ENCODE measurements at places on chromosomes 6 and 20. TPM values are rescaled to one million over a fixed set of nuclear protein-coding genes. Genes with fewer than 3 reads are reported as not detected.

Gene MDFI
- 45.8 TPM for total RNA-seq

- no peak for DNase-seq
Measured at GRCh38 chr6:86595641-86596040, 341.7 kb upstream of the HTR1E start.

- no peak for DNase-seq
Measured at GRCh38 chr20:2032168-2032567, 38.3 kb upstream of the PDYN start.

- no peak for DNase-seq
Measured at GRCh38 chr20:15012566-15012965, 675.2 kb upstream of the FLRT3 start.

DNA sequence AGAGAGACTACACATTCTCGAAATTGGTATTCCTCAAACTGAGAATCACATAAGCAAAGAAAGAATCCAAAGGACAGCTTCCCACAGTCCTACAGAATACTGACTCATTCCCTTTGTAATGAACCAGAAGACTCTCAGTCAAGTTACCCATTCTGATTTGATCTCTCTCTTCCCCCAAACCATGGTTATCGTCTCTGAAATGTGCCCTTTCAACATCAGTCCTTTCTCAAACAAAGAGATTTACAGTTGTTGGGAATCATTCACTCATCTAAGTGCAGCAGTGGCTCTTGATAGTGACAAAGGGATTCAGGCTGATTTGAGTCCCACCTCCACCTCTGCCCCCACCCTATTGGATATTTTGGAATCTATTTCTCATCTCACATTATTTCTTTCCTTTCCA is 15.0 kb upstream of the RSPO3 start:
- no peak for DNase-seq

Gene HCRTR2
- not detected for total RNA-seq

DNA sequence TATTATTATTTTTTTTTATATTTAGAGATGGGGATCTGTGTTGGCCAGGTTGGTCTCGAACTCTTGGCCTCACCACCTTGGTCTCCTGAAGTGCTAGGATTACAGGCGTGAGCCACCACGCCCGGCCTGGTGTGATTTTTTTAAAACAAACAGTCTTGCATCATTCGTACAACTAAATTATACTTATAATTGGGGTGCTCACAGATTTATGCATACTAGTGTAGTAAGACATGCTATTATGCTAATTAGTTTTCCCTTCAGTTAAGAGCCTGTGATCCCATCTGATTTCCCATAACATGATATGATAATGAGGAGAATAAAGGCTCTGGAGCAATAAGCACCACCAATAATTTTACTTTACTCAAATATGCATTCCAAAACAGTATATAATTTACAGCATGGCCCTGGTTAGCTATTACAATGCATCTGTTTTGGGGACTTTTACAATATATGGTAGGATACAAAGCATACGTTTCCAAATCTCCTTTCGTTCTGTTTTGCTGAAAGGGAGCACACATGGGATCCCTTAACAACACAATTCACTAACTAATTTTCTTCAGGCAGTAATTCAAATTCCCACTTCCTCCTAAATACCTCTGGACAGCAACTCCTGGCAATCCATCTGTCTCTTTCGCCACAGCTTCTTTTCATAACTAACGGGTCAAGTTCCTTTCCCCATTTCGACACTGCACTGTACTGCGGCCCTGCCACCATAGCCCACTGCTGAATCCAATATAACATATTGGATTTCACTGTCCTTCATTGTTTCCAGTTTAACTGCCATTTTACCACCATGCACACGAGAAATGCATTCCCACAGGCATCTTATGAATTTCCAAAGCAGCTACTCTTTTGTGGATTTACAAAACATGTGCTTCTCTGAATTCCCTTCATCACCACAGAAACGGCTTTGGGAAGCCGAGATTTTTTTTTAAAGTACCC is 1.7 kb downstream of the NUDT3 start:
- DNase-seq = peak; percentile 66

DNA sequence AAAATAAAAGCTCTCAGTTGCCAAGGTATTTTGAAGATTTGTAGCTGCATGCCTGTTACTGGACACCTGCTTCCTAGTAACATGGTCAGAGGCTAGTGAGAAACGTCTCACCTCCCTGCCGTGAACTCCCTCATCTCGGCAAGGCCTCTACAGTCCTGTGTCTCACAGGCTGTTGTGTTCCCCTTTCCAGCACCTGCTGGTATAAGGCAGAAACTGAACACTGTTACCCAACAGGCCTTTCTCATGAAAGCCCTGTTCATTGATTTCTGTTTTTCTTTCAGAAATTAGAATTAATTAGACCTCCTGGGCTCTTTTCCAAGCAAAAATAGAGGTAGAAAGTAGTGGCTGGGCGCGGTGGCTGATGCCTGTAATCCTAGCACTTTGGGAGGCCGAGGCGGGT is 17.6 kb upstream of the SRSF3 start:
- DNase-seq = no peak

- DNase-seq = no peak
Measured at GRCh38 chr6:124423621-124424020, 538.6 kb upstream of the RNF217 start.

Gene BPIFB1
- not detected for total RNA-seq

Gene RNF182
- total RNA-seq = 0.78 TPM

DNA sequence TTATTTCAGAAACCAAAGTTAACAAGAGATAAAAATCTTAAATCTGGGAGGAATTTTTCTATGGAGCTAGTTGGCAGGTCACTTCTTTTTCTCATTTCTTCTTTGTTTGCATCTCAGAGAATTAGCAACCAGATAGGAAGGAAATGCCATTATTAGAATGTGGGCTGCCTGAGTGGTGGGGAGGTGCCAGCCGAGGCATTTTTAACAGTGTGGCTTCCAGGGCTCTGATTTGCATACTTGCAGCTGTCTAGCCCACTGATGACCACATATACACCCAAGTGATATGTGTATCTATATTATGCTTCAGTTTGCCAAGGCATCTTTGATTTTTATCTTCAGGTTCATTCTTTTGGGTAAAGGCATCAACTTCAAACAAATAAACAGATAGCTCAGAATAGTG is 206.7 kb downstream of the CLIC5 start:
- no peak for DNase-seq

GRCh38 chr6:30775104-30775503 is 30.8 kb upstream of the IER3 start:
- DNase-seq = no peak

DNA sequence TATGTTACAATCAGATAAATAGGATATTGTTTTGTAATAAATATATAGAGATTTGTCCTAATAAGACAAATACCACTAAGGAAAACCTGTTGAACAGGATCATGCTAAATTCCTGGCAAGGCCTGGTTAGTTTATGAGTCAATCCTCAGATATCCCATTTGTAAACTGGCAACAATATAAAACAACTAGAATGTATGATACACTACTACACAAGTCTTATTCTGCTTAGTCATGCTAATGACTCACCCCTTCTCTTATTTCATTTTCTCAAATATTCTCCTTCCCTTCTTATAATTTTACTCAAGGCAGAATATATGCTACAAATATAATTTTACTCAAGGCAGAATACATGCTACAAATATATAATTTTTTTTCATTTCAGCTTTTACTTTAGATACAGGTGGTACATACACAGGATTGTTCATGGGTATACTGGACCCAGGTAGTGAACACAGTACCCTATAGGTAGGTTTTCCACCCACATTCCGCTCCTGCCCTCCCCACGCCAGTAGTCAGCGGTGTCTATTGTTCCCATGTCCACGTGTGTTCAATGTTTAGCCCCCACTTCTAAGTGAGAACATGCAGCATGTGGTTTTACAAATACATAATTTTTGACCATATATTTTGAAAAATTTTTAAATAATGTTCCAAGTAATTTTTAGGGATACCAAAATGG is 6.3 kb downstream of the OSER1 start:
- peak; percentile 84 for DNase-seq

- no peak for DNase-seq
Measured at GRCh38 chr6:37713529-37714119, 15.9 kb upstream of the MDGA1 start.

Gene CRISP3
- not detected for total RNA-seq

DNA sequence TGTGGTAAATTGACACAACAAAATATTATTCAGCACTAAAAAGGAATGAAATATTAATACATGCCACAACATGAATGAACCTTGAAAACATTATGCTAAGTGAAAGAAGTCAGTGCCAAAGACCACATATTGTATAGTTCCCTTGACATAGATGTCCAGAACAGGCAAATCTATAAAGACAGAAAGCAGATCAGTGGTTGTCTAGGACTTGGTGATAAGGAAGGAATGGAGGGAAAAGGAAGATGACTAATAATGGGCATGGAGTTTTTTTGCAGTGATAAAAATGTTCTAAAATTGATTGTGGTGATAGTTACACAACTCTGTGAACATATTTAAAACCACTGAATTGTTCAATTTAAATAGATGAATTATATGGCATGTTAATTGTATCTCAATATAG is 32.5 kb downstream of the TBX18 start:
- peak; percentile 66 for DNase-seq

Gene RSPH9
- 0.12 TPM for total RNA-seq

GRCh38 chr6:71134929-71135642 is 153.5 kb upstream of the OGFRL1 start:
- DNase-seq = no peak

GRCh38 chr20:62303340-62304226 is 786 bp downstream of the ADRM1 start:
- DNase-seq = peak; percentile 36

DNA sequence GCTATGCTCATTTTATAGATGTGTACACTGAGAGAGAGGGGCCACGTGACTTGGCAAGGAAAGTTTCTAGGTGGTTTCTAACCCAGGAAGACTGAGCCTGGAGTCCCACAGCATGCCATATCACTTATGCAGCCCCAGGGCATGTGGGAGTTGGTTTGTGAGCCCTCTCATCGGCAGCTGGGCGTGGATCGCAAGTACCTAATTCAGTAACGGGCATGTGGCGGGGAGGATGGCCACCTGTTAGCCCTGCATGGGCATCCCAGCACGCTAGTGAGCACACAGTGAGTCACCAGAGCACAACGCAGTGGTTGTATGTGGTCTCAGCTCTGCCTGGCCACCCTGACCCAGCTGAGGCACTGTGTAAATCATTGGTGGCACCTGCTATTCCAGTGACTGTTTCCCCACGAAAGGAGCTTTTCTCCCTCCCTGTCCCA is 88.3 kb downstream of the NINL start:
- no peak for DNase-seq

DNA sequence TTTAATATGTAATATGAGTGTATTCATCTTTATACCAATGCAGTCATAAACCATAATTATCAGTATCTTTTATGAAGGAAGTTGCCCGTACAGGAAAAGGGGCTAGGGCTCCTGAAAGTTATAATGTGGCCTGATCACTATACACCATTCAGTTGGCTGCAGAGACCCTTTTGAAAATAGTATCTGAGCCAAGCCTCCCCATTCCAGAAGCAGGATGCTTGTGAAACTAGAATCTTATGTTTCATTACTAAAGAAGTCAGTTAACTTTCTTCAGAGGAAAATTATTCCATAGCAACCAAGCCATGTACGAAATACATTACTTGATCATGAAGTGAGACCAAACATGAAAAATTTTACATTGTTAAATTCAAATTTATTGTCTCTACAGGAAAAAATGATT is 251.5 kb upstream of the TCF21 start:
- no peak for DNase-seq
